Cardiac muscle cell (in vitro differentiated cells and primary cell): ENCODE measurements at places on chromosomes 5 and 9. TPM values are rescaled to one million over a fixed set of nuclear protein-coding genes. Genes with fewer than 3 reads are reported as not detected.

TTC33 gene
- 16.3 and 17.2 TPM in 2 replicates for polyA plus RNA-seq

DNA sequence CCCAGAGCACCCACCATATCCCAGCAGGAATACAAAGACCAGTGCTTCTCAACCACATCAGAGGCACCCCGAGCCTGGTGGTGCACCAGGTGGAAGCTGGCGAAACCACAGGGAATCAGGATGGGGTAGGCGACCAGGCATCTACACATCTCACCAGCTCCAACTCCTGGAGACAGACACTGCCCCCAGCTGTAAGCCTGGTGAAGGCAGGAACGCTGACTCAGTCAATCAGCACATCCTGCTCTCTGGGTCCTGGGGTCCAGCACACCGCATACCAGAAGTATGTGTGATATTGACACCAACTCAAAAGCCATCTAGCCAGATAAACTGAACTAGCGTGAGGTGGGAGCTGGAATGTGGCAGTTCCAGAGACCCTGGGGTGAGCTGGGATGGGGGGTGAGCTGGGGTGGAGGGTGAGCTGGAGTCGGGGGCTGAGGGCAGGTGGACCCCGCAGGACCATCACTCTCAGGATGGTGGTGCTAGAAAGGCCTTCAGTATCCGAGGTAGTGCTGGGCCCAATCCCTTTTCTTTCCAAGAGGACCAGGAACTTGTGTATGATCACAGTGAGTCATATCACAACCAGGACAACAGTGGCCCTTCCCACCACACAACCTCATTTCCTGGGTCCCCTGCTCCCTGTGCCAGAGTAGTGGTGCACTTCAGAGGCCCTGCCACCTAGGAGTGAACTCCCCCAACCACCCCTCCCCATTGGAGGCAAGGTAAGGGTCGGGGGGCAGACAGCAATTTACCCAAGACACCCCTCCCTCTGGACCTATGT is 2.5 kb downstream of the DBN1 start:
- H3K27me3 ChIP-seq: no peaks in the 10 kb centered on the region
- no peak for DNase-seq
- peaks cover 9% of the 10 kb centered on the region for H3K4me1 ChIP-seq
- H3K27ac ChIP-seq: no peak overlapping the region

DNA sequence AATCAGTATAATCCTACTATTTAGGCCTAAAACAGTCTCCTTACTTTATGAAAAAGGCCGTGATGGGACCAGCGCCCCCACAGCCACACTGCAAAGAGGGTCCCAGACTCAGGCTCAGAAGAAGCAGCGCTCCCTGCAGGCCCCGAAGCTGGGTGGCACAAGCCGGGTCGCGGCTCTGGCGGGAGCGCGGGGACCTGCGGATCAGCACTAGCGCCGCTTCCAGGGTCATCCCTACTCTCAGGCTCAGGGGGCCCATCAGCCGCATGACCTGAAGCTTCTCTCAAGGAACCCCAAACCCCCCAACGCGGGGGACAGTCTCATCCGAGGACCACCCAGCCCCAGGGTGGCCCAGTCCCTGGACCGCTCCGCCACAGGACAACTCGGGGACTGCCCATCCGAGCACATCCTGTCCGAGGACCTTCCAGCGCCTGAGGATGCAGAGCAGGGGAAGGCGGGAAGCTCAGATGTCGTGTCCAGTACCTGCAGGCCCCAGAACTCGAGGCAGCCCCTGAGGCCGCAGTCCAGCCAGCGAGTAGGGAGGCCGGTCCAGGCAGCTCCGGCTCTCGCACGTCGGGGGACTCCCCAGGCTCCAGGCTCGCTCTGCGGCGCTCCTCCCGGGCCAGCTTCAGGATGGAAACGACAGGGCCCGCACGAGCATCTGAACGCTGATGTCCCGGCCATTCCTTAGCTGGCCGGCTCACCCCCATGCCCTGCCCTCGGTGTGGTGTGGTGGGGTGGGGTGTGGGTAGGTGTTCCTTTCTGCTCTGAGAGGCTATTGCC is 32.4 kb upstream of the CDK20 start:
- no peak for DNase-seq
- no peak overlapping the region for H3K27ac ChIP-seq
- H3K36me3 ChIP-seq: no peaks in the 10 kb centered on the region
- no peak overlapping the region for H3K4me3 ChIP-seq

GRCh38 chr5:142403583-142403982 is 78.8 kb upstream of the SPRY4 start:
- no peak for DNase-seq
- H3K27me3 ChIP-seq: no peaks in the 10 kb centered on the region
- no peaks in the 10 kb centered on the region for H3K36me3 ChIP-seq
- H3K27ac ChIP-seq: peak overlapping the region; percentile 27
- H3K4me1 ChIP-seq: peaks cover 7% of the 10 kb centered on the region

SGTB gene
- 2.9 and 6.9 TPM in 2 replicates for polyA plus RNA-seq

- no peaks in the 10 kb centered on the region for H3K27me3 ChIP-seq
- no peak overlapping the region for H3K27ac ChIP-seq
- H3K4me1 ChIP-seq: peaks cover 23% of the 10 kb centered on the region
- no peak overlapping the region for H3K4me3 ChIP-seq
Measured at GRCh38 chr9:127808347-127809001, 5.8 kb downstream of the FPGS start.

- H3K36me3 ChIP-seq: no peaks in the 10 kb centered on the region
- H3K27me3 ChIP-seq: no peaks in the 10 kb centered on the region
- H3K27ac ChIP-seq: no peak overlapping the region
- DNase-seq: peak; percentile 11
Measured at GRCh38 chr5:107979291-107979690, 308.6 kb upstream of the EFNA5 start.

MLANA gene
- polyA plus RNA-seq: 0.94 TPM in 1 of 2 replicates, not detected in the other

- H3K36me3 ChIP-seq: no peaks in the 10 kb centered on the region
- no peak overlapping the region for H3K27ac ChIP-seq
- H3K4me3 ChIP-seq: no peak overlapping the region
- no peaks in the 10 kb centered on the region for H3K27me3 ChIP-seq
- no peaks in the 10 kb centered on the region for H3K4me1 ChIP-seq
Measured at GRCh38 chr5:137613554-137614265, 114.6 kb upstream of the SPOCK1 start.

CCDC180 gene
- polyA plus RNA-seq: 3.8 and 5.1 TPM in 2 replicates

MRPL36 gene
- 195 and 206 TPM in 2 replicates for polyA plus RNA-seq

CBY3 gene
- 0.18 and 2.6 TPM in 2 replicates for polyA plus RNA-seq

GRCh38 chr5:109876941-109877669 is 187.4 kb downstream of the MAN2A1 start:
- no peak for DNase-seq
- no peaks in the 10 kb centered on the region for H3K36me3 ChIP-seq
- H3K4me1 ChIP-seq: no peaks in the 10 kb centered on the region
- H3K4me3 ChIP-seq: no peak overlapping the region
- H3K27me3 ChIP-seq: no peaks in the 10 kb centered on the region

CTXN3 gene
- polyA plus RNA-seq: not detected in 2 replicates

CSF1R gene
- 0.48 and 0.50 TPM in 2 replicates for polyA plus RNA-seq

C7 gene
- 64.0 and 97.9 TPM in 2 replicates for polyA plus RNA-seq

DNA sequence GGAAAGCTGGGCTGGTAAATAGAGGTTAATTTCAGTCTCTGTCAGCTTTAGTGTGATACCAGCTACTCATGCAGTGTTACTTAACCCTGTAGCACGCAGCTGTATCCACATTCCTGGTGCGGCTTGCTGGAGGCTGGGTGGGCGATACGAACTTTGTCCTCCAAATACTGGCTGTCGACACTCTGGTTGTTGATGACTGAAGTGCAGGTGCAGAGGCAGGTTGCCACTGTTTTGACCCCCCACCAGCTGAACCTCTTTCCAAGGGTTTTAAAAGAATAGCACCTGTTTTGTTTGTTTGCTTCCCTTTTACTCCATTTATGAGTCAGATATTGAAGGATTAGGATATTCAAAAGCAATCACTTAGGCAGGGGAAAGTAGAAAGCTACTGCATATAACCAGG is 4.4 kb upstream of the RABGAP1 start:
- H3K36me3 ChIP-seq: peaks cover 20% of the 10 kb centered on the region
- peaks cover 9% of the 10 kb centered on the region for H3K4me1 ChIP-seq
- no peak overlapping the region for H3K4me3 ChIP-seq
- H3K27ac ChIP-seq: no peak overlapping the region

FABP6 gene
- polyA plus RNA-seq: 0.34 TPM in 1 of 2 replicates, not detected in the other

TXNDC8 gene
- polyA plus RNA-seq: not detected in 2 replicates

GRCh38 chr5:135227064-135228022 is 171.7 kb downstream of the MACROH2A1 start:
- H3K27me3 ChIP-seq: peaks cover 62% of the 10 kb centered on the region
- H3K27ac ChIP-seq: no peak overlapping the region
- no peak for DNase-seq

COL15A1 gene
- 0.99 and 1.3 TPM in 2 replicates for polyA plus RNA-seq

SNX24 gene
- polyA plus RNA-seq: 24.0 and 26.5 TPM in 2 replicates

DNA sequence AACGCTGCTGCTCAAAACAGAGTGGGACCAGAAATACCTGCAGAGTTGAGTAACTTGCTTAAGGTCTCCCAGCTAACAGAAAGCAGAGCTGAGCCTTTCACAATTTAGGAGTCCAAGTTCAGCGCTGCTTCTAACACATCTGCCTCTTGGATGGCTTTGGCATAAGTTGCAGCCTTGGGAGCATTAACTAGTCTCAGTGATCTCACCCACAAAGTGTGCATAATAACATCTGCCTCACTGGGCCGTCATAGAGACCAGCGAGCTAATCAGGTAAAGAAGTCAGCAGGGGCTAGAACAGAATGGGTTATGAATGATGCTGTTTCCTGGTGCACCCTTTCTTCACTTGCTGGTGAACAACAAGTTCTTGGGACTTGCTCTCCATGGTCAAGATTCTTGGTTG is 36.5 kb downstream of the WWC1 start:
- no peaks in the 10 kb centered on the region for H3K27me3 ChIP-seq
- DNase-seq: no peak
- peaks cover 12% of the 10 kb centered on the region for H3K4me1 ChIP-seq
- H3K27ac ChIP-seq: no peak overlapping the region

DNA sequence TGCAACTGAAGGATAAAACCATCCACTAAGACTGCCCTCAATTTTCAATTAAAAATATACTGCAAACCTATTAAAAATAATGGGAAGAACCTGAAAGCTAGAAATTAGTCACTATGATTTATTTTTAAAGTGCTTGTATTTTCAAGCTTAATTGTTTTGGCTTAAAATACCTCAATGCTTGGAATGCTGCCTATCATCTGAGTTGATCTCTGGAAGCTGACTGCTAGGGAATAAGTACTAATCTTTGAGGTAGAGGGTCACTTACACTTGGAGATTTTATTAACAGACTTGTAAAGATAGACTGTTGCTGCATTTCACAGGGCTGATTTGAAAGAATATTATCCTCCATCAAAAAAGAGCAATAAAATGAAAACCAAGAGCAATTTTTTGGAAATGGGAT is 6.2 kb downstream of the PCSK1 start:
- no peak overlapping the region for H3K27ac ChIP-seq
- no peak for DNase-seq
- H3K36me3 ChIP-seq: no peaks in the 10 kb centered on the region

SAXO1 gene
- 0.24 and 0.30 TPM in 2 replicates for polyA plus RNA-seq

DNA sequence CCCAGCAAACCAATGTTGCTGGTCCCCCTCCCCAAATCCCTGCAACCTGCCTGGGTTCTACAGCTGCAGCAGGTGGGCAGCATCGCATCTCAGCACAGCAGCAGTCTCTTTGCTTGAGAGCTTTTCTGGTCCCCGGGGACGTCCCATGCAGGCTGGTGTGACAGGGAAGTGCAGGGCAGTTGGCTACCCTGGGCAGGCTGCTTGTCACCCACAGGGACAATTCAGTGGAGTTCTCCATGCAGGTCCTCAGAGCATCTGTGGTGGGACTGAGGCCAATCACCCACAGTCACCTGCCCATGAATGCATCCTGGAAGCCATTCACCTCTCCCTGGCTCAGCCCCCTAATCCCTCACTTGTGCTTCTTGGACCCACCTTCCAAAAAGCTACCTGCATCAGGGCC is 43.9 kb upstream of the SEMA4D start:
- no peaks in the 10 kb centered on the region for H3K27me3 ChIP-seq
- H3K27ac ChIP-seq: no peak overlapping the region
- no peaks in the 10 kb centered on the region for H3K36me3 ChIP-seq
- no peaks in the 10 kb centered on the region for H3K4me1 ChIP-seq

PRRX2 gene
- polyA plus RNA-seq: 3.0 and 9.5 TPM in 2 replicates

DNA sequence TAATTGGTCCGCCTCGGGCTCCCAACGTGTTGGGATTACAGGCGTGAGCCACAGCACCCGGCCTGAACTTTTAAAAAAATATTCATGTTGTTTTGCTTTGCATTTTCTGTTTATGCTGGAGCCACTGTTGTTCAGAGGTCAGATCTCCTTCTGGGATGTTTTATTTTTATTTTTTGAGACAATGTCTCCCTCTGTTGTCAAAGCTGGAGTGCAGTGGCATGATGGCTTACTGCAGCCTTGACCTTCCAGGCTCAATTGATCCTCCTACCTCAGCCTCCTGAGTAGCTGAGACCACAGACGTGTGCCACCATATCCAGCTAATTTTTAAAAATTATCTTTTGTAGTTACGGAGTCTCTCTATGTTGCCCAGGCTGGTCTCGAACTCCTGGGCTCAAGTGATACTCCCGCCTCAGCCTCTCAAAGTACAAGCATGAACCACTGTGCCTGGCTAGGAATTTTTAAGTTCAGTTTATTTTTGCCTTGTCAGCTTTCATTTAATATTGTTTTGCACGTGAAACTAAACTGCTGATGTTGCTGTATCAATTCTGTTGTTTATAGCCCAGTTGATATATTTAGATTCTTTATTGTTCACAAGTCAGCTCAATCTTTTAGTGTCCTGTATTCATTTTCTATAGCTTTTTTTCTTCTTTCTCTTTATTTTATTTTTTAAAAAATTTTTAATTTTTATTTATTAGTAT is 13.7 kb downstream of the TMEFF1 start:
- peaks cover 6% of the 10 kb centered on the region for H3K4me1 ChIP-seq
- no peak overlapping the region for H3K4me3 ChIP-seq
- DNase-seq: no peak

DNA sequence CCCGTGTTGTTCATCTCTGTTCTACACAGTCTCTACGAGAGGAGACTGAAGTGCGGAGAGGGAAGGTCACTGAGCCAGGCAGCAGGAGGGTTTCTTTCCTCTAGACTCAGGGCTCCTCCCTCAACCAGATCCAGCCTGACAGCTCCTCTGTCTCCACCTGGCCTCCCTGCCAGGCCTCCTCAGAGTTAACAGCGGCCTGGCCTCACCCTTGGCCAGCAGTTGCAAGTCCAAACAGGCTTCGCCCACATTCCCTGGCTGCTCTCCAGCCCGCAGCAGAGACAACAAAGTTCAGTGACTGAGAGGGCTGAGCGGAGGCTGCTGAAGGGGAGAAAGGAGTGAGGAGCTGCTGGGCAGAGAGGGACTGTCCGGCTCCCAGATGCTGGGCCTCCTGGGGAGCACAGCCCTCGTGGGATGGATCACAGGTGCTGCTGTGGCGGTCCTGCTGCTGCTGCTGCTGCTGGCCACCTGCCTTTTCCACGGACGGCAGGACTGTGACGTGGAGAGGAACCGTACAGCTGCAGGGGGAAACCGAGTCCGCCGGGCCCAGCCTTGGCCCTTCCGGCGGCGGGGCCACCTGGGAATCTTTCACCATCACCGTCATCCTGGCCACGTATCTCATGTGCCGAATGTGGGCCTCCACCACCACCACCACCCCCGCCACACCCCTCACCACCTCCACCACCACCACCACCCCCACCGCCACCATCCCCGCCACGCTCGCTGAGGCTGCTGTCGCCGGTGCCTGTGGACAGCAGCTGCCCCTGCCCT is at the start of gene HRCT1:
Gene HRCT1 (plus strand): TSS at position 291 of the 768 bp plus-strand sequence. CDS start 86 bp downstream, at position 377.
- H3K4me3 ChIP-seq: no peak within 1 kb of the TSS
- peak; percentile 98 for DNase-seq
- no peaks in the 10 kb centered on the region for H3K36me3 ChIP-seq
- peak within 1 kb of the TSS; percentile 63 for H3K27ac ChIP-seq

ITGA2 gene
- polyA plus RNA-seq: 0.57 and 0.82 TPM in 2 replicates

NTNG2 gene
- polyA plus RNA-seq: 1.7 and 2.5 TPM in 2 replicates

GRCh38 chr5:14386884-14387624 is 194.5 kb upstream of the OTULINL start:
- H3K4me3 ChIP-seq: no peak overlapping the region
- H3K27me3 ChIP-seq: no peaks in the 10 kb centered on the region
- peaks cover 48% of the 10 kb centered on the region for H3K36me3 ChIP-seq
- no peaks in the 10 kb centered on the region for H3K4me1 ChIP-seq
